ENCODE measurements at places on chromosomes 11 and 22.

- no peak for DNase-seq
Observed at GRCh38 chr11:32435152-32435480, 223 bp downstream of the WT1 start.

DNA sequence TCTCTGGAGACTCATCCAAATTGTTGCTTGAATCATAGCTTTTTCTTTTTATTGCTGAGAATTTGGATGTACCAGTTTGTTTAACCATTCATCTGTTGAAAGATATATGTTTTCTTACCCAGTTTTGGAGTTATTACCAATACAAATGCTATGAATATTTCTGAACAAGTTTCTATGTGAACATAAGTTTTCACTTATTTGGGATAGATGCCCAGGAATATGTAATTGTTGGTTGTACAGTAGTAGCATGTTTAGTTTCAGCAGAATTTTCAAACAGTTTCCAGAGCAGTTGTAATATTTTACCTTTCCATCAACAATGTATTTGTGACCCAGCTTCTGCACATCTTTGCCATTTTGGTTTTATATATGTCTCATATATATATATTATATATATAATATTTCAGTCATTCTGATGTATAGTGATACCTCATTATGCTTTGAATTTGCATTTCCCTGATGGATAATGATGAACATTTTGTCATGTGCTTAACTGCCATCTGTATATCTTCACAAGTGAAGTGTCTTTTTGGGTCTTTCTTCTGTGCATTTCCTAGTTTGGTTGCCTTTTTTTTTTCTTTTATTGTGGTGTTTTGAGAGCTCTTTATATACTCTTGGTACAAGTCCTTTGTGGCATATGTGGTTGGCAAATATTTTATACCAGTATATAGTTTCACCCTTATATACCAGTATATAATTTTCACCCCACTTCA is 118.8 kb downstream of the LUZP2 start:
- no peak for DNase-seq

DNA sequence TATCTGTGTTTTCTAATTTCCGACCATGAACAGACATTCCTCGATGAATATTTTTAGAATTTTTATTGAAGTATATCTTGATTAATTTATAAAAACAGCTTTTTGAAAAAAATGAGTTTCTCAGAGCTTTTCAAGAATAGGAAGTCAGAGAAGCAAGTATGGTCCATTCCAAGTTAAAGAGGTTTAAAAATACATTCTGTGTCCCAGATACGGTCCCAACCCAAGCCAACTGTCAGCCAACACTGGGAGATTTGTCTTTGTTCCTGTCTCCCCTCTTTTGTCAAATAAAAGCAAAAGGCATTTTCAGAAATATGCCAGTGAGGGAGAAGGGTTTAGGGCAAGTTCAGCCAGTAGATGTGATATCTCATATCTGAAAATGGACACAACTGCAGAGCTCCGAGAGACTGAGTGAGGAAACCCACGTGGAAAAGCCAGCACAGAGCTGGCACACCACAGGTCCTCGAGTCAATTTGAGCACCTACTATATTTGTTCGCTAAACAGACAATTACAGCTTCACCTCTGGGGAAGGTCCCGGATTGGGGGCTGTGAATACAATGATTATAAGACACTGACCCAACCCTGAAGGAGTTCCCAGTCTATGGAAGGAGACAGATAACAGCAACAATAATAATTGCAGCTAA is 59.8 kb downstream of the C11orf91 start:
- no peak for DNase-seq

- no peak for DNase-seq
Observed at GRCh38 chr11:95736809-95737208, 52.8 kb downstream of the FAM76B start.

DNA sequence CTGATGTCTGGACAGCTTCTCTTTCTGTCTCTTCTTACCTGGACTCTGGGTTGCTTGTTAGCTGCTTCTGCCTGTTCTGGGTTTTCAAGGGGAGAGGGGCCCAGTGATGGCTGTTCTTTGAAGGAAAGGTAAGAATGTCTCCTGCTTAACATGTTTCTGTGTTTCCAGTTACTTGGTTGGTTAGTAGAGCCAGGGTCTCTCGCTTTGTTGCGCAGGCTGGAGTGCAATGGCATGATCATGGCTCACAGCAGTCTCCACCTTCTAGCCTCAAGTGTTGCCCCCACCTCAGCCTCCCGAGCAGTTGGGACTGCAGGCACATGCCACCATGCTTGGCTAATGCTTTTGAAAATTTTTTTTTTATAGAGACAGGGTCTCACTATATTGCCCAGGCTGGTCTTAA is 126.6 kb downstream of the BCR start:
- no peak for DNase-seq

DNA sequence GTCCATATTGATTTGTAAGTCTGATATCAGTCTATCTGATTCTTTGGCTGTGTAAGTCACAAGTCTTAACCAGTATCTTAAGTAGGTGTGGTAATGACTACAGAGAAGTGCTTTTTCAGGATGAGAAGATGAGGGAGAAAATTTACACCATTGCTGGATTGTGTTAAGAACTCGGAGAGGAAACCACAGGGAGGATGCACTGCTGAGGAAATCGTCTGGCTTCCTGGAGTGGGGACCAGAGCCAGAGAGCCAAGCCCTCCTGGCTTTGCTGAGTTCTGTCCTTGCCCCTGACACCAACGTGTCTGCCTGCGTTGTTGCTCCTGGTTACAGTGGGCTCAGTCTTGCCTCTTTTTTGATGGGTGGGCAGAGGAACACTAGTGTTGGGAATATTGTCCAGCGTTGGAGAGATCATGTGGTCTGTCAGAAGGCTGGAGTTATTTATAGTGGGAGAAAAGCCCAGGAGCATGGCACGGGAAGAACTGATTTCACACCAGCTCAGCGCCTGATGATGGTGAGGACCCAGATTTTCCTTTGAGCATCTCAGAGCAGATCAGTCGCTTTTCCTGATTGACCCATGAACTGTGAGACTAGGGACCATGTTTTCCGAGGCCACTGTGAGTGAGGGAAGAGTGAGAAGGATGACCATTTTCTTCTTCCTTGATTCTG is 29.6 kb downstream of the MARK2 start:
- DNase-seq = no peak

Measured in SK-N-MC (cell line).